ENCODE measurements at places on chromosomes 16 and 17.

DNA sequence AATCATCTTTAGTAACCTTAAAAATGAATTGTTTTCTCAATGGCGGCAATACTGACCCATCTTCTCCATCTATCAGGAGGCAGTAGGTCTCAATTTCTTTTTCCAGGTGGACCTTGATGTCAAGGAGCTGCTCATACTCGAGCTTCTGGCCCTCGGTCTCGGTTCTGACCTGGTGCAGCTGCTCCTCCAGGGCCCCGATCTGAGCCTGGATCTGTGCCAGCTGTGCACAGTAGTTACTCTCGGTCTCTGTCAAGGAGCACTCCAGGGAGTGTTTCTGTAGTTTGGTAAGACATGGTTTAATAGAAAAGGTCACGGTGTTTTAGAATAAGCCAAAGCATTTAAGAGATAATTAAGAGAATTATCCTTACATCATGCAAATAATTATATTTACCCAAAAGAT, 4.9 kb downstream of the KRT27 start:
- H3K27ac ChIP-seq, result no peak overlapping the region
- no peak for DNase-seq
- no peaks in the 10 kb centered on the region for H3K36me3 ChIP-seq
- H3K4me1 ChIP-seq, result no peaks in the 10 kb centered on the region
- peaks cover 10% of the 10 kb centered on the region for H3K27me3 ChIP-seq
- no peak overlapping the region for H3K4me3 ChIP-seq

- H3K27ac ChIP-seq, result no peak overlapping the region
- no peaks in the 10 kb centered on the region for H3K27me3 ChIP-seq
- DNase-seq, result no peak
- no peak overlapping the region for H3K4me3 ChIP-seq
These were observed 31.8 kb downstream of the TMEM204 start for GRCh38 chr16:1565083-1565805.

GRCh38 chr17:57868007-57868909, 18.4 kb upstream of the MRPS23 start:
- no peaks in the 10 kb centered on the region for H3K4me1 ChIP-seq
- no peak overlapping the region for H3K4me3 ChIP-seq
- H3K36me3 ChIP-seq, result no peaks in the 10 kb centered on the region
- H3K27ac ChIP-seq, result no peak overlapping the region
- no peaks in the 10 kb centered on the region for H3K27me3 ChIP-seq

- no peaks in the 10 kb centered on the region for H3K27me3 ChIP-seq
- H3K27ac ChIP-seq, result no peak overlapping the region
- H3K4me1 ChIP-seq, result peaks cover 5% of the 10 kb centered on the region
- peak; percentile 75 for DNase-seq
- no peak overlapping the region for H3K4me3 ChIP-seq
- H3K36me3 ChIP-seq, result peaks cover 65% of the 10 kb centered on the region
These were observed 31.2 kb downstream of the CTU2 start for GRCh38 chr16:88737298-88738150.

GRCh38 chr17:79160980-79161636, 86.5 kb downstream of the ENGASE start:
- no peaks in the 10 kb centered on the region for H3K36me3 ChIP-seq
- no peak overlapping the region for H3K27ac ChIP-seq
- no peaks in the 10 kb centered on the region for H3K27me3 ChIP-seq
- H3K4me1 ChIP-seq, result no peaks in the 10 kb centered on the region

- peaks cover 13% of the 10 kb centered on the region for H3K27me3 ChIP-seq
- H3K27ac ChIP-seq, result no peak overlapping the region
- no peak for DNase-seq
These were observed 1.2 kb downstream of the JUP start for GRCh38 chr17:41785091-41785858.

GRCh38 chr16:67210069-67210937, 11.4 kb downstream of the ELMO3 start:
- no peak for DNase-seq
- H3K27me3 ChIP-seq, result no peaks in the 10 kb centered on the region
- no peaks in the 10 kb centered on the region for H3K36me3 ChIP-seq
- no peak overlapping the region for H3K4me3 ChIP-seq

DNA sequence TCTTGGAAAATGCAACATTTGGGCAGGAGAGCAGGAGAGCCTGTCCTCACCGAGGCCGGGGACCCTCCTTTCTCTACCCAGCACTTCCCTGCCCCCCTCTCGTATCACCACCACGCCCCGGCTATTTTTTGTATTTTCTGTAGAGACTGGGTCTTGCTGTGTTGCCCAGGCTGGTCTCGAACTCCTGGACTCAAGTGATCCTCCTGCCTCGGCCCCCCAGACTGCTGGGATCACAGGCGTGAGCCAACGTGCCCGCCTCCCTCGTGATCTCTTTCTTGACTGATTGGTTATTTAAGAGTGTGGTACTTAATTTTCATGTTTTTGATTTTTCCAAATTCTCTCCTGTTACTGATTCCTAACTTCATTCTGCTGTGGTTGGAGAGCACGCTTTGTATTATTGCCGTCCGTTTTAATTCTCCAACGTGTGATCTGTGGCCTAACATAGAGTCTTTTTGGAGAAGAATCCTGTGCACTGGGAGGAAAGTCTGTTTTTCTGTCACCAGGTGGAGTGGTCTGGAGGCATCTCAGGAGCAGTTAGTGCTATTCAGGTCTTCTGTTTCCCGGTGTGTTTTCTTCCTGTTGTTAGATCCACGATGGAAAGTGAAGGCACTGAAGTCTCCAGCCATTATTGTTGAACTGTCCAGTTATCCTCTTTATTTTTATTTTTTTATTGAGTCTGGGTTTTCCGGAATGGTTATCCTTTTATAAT, 40.4 kb downstream of the ZNF778 start:
- no peak overlapping the region for H3K27ac ChIP-seq
- H3K4me3 ChIP-seq, result peak overlapping the region; percentile 37
- H3K4me1 ChIP-seq, result peaks cover 13% of the 10 kb centered on the region
- no peaks in the 10 kb centered on the region for H3K36me3 ChIP-seq

GRCh38 chr17:6179017-6179416, 108.8 kb downstream of the WSCD1 start:
- H3K27me3 ChIP-seq, result no peaks in the 10 kb centered on the region
- H3K4me1 ChIP-seq, result no peaks in the 10 kb centered on the region
- DNase-seq, result no peak
- H3K36me3 ChIP-seq, result no peaks in the 10 kb centered on the region

DNA sequence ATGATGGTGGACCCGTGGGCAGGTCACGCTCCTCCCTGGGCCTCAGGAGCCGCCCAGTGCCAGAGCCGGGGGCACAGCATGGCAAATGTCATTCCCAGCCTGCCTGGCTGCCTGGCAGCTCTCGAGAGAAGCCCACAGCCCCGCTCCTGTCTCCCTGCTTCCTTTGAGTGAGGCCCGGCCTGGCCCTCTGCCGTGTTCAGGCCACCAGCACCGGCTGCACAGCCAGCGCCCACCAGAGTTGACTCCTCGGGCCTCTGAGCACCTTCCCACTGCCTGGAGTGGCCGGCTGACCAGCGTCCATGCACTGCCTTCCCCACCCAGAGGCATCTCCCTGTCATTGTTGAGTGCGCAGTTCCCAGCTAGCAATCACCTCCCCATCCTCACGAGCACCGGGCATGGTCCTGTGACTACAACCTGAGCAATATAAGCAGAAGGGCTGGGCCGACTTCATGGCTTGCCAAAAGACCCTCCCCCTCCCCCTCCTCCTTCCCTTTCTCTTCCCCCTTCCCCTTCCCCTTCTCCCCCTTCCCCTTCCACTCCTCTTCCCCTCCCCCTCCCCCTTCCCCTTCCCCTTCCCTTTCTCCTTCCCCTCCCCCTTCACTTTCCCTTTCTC, 11.9 kb upstream of the SLC38A10 start:
- H3K4me3 ChIP-seq, result no peak overlapping the region
- no peaks in the 10 kb centered on the region for H3K36me3 ChIP-seq
- DNase-seq, result no peak
- no peak overlapping the region for H3K27ac ChIP-seq

DNA sequence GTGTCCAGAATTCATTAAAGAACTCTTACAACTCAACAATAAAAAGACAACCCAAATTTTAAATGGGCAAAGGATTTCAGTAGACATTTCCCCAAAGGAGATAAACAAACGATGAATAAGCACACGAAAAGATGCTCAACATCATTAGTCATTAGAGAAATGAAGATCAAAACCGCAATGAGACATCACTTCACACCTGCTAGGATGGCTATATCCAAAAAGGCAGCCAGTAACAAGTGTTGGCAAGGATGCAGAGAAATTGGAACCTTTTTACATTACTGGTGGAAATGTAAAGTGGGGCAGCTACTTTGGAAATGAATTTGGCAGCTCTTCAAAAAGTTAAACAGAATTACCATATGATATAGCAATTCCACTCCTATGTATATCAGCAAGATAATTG, 42.0 kb downstream of the PITPNM3 start:
- no peaks in the 10 kb centered on the region for H3K27me3 ChIP-seq
- H3K27ac ChIP-seq, result no peak overlapping the region
- no peak overlapping the region for H3K4me3 ChIP-seq
- no peaks in the 10 kb centered on the region for H3K4me1 ChIP-seq
- H3K36me3 ChIP-seq, result no peaks in the 10 kb centered on the region

- H3K36me3 ChIP-seq, result peaks cover 33% of the 10 kb centered on the region
- no peak overlapping the region for H3K27ac ChIP-seq
- no peak overlapping the region for H3K4me3 ChIP-seq
- no peaks in the 10 kb centered on the region for H3K27me3 ChIP-seq
These were observed 80.3 kb downstream of the PARN start for GRCh38 chr16:14549789-14550153.

DNA sequence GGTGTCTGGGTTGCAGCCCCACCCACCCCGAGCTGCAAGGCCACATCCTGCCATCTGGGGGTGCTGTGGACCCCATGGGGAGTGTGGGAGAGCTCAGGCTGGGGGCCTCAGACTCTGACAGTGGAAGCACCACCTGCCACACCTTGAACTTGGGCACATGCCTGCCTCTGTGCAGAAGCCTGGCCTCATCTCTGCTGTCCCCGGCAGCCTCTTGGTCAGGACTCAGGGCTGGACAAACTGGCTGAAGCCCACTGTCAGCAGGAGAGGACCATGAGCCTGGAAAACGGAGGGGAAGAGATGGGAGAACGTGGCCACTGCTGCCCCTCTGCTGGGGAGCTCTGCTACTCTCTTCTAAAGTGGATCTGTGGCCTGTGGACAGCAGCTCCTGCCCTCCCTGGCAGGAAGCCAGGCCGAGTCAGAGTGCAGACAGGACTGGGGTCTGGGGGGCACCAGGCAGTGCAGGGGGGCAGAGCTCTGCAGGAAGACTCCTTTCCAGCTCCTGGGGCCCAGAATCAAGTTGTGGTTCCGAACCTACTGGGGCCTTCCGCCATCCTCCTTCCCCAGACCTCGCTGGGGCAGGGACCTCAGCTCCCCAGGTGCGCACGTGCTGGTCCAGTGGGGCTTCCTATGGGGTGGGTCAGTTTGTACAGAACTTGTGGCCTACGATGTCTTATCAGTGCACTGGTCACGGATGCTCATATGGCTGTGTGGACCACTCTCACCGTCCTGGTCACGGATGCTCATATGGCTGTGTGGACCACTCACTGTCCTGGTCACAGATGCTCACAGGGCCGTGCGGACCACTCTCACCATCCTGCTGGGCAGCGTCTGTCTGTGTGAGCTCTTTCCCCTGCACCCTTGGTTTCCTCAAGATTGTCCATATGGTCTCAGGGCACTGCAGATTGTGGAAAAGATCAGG, 207.7 kb downstream of the LAT start:
- no peaks in the 10 kb centered on the region for H3K27me3 ChIP-seq
- H3K4me3 ChIP-seq, result no peak overlapping the region
- no peak for DNase-seq
- no peak overlapping the region for H3K27ac ChIP-seq

DNA sequence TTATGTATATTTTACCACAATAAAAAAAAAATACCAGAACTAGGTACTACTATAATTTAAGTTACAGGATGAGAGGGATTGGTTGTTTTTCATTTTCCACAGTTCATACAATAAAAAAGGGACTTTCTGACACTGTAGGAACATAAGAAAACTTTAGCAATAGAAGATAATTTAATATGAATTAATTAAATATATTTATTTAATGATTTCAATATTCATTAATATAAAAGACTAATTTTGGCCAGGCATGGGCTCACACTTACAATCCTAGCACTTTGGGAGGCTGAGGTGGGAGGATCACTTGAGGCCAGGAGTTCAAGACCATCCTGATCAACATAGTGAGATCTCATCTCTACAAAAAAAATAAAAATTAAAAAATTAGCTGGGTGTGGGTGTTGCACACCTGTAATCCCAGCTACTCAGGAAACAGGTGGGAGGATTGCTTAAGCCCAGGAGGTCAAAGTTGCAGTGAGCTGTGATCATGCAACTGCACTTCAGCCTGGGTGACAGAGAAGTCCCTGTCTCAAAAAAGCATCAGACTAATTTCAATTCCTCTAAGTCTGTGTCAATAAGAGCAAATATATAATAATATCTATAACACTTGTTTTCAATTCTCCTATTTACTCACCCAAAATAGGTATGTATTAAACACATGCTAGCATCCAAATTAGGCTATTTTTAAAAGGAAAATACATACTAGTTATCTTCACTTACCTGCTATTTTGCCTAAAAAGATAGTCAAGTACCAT, 79.6 kb downstream of the BRIP1 start:
- H3K27ac ChIP-seq, result no peak overlapping the region
- H3K27me3 ChIP-seq, result no peaks in the 10 kb centered on the region
- no peak for DNase-seq
- H3K4me3 ChIP-seq, result no peak overlapping the region

Measured in effector memory CD4-positive, alpha-beta T cell (primary cell).